ENCODE measurements at places on chromosomes 12 and 14.

DNA sequence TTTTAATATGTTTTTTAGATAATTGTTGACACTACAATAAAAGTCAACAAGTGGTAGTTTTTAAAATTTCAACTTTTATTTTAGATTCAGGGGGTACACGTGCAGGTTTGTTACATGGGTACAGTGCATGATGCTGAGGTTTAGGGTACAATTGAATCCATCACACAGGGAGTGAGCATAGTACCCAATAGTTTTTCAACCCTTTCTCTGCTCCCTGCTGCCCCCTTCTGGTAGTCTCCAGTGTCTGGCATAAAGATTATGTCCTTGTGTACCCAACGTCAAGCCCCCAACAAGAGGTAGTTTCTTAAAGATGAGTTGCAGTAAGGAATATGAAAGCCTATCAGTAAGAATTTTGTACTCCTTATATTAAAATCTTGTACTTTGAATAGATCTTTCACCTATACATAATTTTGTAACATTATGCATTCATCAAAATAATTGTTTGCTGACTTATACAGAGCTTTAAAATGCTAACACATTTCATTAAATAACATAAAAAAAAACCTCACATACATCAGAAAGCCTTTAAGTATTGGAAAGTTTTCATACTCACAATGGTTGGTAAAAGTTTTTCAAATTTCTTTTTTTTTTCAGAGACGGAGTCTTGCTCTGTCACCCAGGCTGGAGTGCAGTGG is 5.4 kb upstream of the RALGAPA1 start:
- no peak for DNase-seq

DNA sequence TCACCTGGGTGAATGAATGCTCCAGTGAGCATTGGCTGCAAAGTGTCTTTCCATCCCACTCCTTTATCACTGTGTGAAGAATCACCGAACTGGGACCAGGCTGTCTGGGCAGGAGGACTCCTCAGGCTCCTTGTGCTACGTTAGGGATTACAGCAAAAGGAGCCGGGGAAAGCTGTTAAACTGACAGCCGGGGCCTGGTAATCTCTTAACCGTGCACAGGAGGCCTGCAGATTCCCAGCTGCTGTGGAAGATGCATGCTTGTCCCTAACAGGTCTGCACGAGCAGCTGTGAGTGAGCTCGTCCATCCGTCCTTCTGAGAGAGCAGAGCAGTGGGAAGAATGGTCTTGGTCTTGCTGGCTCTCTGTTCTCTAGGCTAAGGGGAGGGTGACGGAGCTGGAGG is 231.5 kb downstream of the AACS start:
- DNase-seq: no peak

DNA sequence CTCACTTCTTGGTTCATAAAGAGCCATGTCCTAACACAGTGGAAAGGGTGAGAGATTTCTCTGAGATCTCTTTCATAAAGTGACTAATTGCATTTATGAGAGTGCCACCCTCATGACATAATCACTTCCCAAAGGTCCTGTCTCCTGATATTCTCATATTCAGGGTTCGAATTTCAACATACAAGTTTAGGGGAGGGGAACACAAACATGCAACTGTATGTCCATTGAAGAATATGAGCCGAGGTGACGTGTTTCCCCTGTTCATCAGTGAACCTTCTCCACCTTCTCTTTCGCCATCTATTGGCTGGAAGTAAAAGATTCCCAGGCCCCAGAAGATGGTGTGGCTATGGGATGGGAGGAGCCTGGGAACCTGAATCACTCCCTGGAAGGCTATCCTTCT is 354.2 kb upstream of the ATP2B1 start:
- no peak for DNase-seq

DNA sequence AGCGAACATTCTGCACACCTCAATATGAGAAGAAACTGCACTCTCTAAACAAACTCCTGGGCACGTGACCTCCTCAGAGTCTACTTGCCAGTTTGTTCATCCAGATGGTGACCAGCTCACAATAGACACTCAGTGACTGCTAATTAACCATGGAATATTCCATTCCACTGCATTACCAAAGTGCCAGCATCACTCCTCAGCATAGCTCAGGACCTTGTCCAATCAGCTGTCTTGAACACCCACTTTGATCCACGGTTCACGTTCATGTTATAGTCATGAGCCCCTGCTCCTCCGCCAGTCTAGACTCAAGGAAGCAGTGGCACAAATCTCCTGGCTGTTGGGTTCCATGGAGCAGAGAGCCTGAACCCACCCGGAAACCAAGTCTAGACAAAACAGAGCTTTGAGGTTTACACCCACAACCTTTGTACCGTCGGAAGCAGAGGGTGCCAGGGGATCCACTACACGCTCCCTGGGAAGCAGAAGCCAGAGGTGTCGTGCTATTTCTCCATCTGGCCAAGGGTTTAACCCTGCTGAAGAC is 285.3 kb downstream of the ZFP36L1 start:
- DNase-seq: no peak
